SIG-M5 (cell line): ENCODE measurements at places on chromosomes 2 and 18.

DNA sequence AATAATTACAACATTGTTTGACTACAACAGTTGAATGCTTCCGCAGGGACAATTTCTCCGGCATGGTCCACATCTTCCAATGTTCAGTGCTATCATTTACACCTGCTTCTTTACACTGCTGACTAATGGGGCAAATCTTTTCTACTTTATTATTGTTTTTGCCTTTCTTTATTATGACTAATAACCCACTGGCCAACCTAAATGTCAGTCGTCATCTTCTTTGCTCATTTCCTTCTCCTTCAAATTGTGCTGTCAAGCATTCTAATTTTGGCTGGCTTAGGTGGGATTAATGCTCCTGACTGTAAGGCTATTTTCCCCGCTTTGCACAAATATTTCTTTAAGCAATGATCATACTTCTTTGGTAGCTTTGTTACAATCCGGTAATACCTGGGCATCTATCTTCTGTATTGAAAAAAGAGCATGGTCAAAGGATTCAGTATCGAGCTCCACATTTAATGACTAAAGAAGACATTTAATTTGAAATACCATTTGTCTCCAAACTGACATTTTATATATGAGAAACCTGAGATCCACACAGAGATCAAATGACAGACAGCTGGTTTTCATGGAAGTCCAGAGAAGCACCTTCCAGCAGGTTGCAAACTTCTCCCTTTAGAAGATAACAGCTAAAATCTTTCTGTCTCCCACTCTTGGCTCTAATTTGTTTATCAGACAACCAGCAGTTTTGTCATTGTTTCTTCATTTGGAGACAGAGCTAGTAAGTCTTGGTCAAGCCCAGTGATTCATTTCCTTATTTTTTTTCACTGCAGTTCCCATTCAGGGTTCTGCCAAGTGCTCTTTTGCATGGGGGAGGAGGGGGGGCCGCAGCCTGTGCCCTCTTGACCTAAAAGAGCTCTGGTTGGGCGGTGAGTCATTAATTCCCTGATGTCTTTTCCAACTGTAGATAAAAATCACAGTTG lies 132.9 kb downstream of the SOCS6 start:
- DNase-seq: peak; percentile 16

DNA sequence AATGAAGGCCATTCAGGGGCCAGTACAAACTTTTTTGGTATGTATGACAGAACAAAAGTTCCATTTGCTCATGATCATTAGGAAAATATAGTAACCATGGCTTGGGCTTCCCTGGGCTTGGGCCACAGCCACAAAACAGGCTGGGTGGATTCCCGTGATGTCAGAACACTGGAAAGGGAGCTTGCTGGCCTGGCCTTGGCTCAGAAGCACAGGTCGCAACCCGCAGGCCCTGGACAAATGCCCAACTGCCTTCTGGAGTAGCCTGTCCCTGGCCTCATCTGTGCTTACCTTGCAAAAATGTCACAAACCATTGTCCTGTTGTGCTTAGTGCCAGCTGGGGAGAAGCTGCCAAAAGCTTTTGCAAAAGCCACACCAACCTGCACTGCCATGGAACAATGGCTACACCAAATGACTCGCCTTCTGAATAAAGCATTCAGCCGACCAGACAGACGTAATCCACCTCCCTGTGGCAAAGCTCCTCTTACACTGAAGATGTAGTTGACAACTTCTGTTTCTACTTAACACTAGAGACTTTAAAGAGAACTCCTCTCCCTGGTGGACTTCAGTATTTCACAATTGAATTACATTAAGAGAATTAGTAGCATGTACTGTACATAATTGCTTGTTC lies 125.5 kb downstream of the ANKRD44 start:
- no peak for DNase-seq

DNA sequence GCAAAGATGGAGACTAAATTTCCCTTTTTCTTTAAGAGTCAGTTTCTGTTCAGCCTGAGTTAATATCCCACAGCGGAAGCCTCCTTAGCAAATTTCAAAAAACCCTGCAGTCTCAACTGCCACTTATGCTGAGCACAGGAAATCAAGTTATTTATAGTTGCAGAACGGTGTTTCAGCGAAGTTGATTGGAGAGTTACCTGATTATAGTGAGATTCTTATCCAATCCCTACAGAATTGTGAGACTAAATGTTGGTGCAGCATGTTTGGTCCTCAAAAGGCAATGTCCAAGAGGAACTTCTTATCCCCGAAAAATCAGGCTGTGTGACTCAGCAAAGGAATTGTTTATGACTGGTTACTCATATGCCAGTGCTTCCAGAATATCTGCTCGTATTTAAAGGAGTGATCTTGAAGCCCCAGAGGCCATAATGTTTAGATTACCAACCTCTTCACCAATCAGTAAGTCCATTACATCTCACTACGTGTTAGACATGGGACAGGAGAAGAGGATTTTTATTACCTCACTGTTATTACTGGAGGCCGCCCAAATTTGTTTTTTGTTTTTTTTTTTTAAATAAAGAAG lies 67.9 kb downstream of the LRRFIP1 start:
- DNase-seq: peak; percentile 74

- DNase-seq: no peak
These were observed 61.1 kb upstream of the XDH start for GRCh38 chr2:31475692-31476091.

DNA sequence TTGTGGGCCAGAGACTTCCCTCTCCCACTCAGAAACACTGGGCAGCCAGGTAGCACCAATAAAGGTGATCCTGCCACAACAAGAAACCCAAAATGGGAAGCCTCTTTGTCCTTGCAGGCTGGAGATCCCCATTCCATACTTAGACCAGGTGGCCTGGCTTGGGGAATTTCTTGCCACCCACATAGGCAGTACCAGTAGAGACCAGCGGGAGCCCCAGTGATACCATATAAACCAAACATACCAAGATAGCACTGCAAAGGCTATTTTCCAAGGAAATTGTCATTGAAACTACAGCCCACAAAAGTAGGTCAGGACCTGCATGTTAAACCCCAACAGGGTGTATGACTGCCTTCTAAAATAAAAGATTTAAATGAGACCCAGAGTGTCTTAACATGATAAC lies 171.6 kb downstream of the DIS3L2 start:
- DNase-seq: no peak

- no peak for DNase-seq
These were observed 100.2 kb downstream of the AP1S3 start for GRCh38 chr2:223737207-223737606.
